Liver (tissue), 10 donors: ENCODE measurements at places on chromosomes 11 and 22. TPM values are rescaled to one million over a fixed set of nuclear protein-coding genes. Genes with fewer than 3 reads are reported as not detected.

GRCh38 chr11:78338138-78338537 lies 79.5 kb downstream of the GAB2 start:
- DNase-seq = no peak

DNA sequence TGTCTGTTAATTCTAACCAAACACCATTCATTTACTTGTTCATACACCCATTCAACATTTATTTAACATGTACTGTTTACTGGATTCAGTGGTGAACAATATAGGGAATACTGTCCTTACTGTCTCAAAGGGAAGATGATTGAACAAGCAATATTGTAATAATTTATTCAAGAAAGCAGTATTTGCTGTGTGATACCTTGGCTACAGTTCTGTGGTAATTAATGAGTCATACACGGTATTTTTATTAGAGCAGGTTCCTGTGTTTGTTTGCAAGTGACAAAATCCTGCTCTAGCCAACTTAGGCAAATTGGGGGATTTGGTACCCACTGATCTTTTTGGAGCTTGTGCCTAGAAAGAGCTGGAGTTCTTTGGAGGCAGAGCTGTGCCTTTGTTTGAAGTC lies 15.7 kb downstream of the PIH1D2 start:
- no peak for DNase-seq

The TSSK2 gene
- not detected for total RNA-seq

- no peak for DNase-seq
Measured at GRCh38 chr11:111445586-111445985, 66.5 kb upstream of the POU2AF1 start.

DNA sequence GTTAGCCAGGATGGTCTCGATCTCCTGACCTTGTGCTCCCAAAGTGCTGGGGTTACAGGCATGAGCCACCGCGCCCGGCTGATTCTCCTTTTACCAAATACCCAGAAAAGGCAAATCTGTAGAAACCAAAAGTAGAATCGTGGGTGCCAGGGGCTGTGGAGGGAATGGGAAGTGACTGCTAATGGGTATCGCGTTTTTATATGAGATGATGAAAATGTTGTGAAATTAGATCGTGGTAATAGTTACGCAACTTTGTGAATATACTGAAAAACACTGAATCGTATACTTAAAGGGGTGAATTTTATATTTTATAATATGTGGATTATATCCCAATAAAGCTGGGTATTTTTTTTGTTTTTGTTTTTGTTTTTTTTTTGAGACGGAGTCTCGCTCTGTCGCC lies 48.2 kb upstream of the CREB3L1 start:
- no peak for DNase-seq

DNA sequence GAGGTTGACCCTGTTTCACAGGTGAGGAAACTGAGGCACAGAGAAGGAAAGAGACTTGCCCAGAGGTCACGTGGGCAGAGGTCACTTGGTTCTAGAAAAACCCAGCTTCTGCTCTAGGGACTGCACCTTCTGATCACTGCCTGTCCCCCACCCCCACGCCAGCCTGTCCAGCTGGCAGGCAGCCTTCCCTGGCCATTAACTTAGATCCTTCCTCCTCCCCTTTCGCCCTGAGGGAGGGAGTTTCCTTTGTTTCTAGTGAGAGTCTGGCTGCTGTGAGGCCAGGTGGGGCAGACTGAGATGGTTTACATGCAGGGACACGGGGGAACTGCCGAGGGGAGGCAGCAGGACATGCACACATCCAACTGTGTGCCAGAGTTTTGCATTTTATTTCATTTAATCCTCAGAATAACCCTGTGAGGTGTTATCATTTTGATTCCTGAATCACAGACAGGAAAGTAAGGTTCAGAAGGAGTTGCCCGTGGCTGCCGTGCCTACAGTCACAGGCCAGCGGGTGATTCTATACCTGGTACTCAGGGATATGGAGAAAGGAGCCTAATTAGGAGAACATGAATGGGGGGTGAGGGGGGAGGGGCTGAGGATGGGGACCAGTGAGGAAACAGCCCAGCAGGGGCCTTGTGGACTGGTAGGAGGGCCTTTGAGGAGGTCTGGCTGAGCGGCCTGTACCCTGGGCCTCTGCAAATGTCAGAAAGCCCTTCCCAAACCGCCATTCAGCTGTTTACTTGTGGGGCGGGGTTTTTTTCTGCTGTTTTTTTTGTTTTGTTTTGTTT lies 3.4 kb downstream of the FAM83F start:
- no peak for DNase-seq

DNA sequence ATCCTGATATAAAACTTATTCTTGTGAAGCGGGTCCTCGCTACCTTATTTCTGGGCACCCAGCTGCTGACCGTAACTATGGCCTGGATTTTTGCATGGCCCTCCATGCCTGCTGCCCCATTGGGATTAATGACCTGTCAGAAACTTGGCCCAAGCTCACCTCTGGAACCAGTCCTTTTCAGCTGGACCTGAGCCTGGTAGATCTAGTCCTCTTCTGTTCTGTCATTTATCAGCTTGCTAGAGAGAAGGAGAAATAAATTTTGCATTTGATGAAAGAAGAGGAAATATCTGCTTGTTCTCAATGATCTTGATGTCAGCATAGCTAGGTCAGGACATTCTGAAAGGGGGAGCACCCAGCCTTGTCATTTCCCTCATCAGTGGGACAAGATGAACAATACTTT lies 387.8 kb upstream of the LARGE1 start:
- DNase-seq = no peak

The OR5P2 gene
- total RNA-seq = not detected

DNA sequence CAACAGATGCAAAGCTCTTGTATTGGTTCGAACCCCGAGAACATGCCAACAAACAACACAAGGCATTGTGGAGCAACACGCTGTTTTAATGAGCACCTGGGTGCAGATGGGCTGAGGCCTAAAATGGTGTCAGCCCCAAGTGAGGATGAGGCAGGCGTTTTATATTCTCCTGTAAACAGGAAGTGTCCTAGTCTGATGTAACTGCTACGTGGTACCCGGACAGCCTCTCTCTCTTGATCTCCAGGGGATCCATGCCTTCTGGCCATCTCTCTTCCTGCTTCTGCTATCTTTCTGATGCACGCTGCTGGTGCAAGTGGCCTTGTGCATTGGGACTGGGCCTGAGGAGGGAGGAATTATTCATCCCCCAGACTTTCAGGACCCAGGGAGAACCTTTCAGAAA lies 19.4 kb upstream of the VSTM5 start:
- no peak for DNase-seq

DNA sequence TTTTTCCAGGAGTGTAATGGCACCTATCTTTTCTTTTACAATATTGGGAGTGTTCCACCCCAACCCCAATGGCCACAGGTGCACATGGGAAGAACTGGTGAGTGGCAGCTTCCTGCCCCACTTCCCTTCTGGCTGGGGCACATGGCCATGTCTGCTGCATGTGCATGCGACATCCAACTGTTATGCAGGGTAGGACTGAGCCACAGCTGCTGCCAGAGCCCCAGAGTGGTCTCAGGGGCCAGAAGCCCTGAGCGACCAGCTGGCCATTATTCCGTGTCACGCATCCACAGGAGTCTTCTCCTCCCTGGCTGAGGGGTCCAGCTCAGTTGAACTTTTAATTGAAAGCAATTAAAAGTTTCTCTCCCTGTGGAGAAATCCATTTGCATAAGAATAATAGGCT lies 8.7 kb upstream of the GLYAT start:
- DNase-seq = no peak

The CNTF gene
- 1.1 TPM for total RNA-seq

The H19 gene
- total RNA-seq = 238 TPM

DNA sequence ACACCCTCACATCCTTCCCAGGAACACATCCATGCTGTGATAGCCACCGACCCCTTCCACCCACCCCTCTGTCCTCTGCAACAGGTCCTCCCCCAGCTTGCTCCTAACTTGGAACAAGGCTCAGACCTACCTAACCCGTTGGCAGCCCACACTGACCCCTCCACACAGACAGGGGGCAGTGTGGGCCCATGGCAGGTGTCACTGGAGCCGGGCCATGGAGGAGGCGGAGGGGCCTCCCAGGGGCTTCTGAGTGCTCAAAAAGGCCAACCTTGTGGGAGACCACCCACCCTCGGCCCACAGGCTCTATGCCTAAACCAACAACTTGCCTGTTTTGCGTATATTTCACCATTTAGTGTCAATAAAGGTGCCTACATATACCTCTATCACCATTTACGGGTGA lies 57.0 kb downstream of the CERK start:
- DNase-seq = no peak

The KRTAP5-10 gene
- 0.14 TPM for total RNA-seq

The SCGB1C1 gene
- not detected for total RNA-seq

DNA sequence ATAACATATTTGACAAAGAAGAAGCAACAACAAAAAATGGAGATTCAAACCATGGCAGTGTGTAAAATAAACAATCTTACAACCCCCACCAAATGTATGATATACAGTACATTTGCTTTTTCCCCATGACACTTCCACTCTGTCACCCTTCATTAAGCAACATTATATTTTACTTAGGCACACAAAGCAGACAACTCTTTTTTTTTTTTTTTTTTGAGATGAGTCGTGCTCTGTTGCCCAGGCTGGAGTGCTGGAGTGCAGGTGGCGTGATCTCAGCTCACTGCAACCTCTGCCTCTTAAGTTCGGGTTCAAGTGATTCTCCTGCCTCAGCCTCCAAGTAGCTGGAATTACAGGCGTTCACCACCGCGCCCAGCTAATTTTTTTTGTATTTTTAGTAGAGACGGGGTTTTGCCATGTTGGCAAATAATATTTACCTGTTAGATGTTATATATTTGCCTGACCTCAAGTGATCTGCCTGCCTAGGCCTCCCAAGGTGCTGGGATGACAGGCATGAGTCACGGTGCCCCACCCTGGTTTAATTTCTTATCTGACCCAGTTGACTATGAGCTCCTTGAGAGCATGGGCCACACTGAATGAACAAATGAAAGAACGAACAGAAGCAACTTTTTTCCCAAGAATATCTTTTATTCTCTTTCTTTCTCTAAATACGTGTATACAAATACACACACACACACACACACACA lies 5.5 kb upstream of the PCF11 start:
- peak; percentile 53 for DNase-seq

DNA sequence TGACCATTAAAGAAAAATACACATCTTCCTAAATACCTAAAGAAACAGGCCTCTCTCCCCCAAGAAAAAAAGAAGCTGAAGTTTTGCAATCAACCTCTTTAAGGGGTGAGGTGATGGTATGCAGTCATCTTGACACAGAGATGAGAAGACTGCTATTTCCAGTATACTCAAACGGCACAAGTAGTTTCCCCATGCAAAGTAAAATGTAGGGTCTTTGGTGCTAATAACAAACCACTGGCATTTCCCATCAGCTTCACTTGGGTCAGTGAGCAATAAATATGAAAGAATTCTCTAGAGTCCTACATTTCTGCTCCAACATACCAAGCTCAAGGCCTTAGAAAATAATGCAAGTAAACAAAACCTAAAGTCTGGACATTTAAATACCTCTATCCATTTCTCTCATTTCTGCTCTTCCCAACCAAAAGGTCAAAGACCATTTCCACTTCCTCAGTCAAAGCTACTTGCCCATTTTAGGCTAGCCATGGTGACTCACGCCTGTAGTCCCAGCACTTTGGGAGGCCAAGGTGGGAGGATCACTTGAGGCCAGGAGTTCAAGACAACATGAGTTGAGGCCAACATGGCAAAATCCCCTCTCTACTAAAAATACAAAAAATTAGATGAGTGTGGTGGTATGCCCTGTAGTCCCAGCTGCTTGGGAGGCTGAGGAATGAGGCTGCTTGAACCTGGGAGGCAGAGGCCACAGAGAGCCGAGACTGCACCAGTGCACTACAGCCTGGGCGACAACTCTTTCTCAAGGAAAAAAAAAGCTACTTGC lies 39.5 kb upstream of the CHRNA10 start:
- DNase-seq = no peak

The TSPAN32 gene
- total RNA-seq = 71.4 TPM

The PIWIL4 gene
- total RNA-seq = 0.75 TPM

- DNase-seq = no peak
Measured at GRCh38 chr11:66332371-66333219, 3.6 kb downstream of the RIN1 start.

GRCh38 chr11:2447951-2448650 lies 3.3 kb downstream of the KCNQ1 start:
- no peak for DNase-seq

DNA sequence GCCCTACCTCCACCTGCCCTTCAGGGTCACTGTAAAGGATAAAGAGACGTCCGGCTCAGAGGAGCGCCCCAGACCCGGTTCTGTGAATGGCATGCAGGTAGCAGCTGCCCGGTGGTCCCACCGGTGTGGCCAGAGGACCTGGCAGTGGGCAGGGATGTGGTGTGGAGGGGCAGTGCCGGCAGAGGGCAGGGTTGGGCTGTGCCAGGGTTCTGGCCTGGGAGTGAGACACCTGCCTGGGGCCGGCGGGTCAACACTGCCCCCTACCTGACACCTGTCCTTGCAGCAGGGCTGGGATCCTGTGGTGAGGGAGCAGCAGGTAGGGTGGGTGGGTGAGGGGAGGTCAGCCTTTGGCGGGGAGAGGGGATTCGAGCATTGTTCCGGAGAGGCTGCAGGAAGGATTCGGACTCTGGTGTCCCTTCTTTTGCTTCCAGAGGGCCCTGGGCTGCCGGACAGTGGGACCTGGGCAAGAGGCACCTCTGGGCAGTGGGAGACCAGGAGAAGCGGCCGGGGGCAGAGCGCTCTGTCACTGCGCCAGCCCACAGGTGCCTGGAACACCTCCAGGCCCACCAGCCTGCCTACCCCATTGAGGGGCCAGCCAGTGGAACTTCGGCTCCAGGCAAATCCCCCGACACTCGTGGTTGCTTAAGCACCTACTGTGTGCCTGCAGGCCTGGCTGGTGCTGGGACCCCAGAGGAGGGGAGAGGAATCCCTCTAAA lies 1.6 kb upstream of the PHLDA2 start:
- peak; percentile 68 for DNase-seq

DNA sequence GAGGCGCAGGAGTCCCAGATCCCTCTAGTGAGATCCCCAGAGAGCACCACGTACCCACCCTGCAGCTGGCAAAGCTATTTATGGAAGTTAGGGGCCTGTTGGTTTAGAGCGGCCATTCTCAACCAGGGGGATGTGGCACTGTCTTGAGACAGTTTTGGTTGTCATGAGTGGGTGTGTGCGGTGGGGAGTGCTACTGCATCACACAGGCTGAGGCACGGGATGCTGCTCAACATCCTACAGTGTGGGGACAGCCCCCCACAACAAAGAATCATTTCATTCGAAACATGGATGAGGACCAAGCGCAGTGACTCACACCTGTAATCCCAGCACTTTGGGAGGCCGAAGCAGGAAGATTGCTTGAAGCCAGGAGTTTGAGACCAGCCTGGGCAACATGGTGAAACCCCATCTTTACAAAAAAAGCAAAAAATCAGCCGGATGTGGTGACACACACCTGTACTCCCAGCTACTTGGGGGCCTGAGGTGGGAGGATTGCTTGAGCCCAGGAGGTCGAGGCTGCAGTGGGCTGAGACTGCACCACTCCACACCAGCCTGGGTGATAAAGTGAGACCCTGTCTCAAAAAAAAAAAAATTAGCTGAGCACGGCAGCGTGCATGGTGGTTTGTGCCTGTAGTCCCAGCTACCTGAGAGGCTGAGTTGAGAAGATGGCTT lies 28.2 kb downstream of the GGT5 start:
- no peak for DNase-seq

DNA sequence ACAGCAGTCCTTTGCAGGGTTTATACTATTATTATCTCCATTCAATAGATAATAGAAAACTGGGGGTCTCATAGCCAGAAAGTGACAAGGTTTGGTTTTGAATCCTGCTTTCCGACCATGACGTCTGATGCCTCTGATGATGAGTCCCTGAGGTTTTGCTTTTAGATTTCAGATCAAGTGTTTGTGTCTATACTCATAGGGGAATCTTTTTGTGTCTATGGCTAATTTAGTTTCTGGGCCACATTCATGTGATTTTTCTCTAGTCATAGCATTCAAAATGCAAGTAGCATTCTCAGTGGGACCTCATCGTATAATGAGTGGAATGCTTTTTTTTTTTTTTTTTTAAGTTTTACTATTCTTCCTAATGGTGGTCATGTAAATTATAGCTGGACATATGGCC lies 72.9 kb downstream of the TNRC6B start:
- no peak for DNase-seq
